Astrocyte of the cerebellum (primary cell): ENCODE measurements at places on chromosomes 5 and 9.

DNA sequence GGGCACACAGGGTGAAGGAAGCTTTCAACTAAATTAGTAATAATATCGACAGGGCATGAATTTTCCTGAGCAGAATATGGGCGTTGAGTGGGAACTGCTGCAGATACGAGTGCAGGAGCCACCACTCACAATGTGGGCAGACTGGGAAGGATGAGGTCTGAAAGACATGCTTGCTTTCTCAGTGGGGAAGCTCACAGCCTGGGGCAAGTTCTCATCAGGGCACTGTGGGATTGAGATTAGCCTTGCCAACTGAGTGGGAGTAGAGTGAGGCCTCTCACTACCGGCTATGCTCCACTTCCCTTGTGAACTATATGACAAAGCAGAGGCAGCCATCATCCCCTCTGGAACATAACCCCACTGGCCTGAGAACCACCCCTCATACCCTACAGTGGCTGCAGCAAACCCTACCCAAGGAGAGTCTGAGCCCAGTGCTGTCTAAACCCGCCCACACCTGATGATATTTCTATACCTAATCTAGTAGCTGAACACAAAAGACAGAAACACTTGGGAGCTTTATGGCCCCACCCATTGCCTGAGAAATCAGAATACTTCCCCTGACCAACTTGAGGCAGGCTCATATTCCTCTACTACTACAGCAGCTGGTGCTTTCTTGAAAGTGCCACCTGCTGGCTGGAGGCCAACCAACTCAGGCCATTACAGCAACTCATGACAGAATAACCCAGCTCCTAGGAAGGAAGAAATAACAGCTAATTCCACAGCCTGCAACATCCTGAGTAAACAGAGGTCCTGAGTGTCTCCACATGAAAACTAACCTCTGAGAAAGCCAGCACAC is 173.7 kb upstream of the SPEF2 start:
- no peak for DNase-seq

DNA sequence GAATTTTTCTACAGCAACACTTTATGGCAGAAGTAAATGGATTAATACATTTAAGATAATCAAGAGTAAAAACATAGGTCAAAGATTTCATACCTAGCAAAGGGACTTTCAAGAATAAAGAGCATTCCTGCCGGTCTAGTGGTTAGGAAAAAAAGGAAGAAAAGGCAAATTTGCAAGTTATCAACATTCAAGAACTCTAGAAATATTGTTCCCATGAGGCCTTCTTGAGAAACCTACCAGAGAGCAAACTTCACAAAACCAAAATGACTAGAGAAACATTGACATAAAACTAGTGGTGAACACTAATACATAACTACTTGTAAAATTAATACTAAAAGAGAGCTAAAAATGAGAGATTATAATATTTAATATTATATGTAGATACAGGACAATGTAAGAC is 320.2 kb upstream of the RGMB start:
- no peak for DNase-seq

DNA sequence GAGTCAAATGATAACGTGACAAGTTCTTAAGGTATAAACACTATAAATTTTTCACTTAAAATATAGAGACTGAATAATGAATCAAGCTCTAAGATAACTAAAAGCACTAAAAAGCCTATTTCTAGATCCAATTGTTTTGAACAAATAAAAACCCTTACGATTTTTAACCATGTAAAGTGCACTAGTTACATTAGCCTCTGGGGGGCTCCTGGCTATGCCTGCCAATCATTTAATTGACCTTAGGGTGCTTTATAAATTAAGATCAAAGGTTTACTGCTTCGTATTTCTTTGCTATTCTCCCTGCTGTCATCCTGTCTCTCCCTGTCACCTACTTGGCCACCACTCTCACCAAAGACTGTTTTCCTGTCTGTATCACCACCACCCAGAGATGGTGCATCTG is 133.4 kb downstream of the ESM1 start:
- DNase-seq: no peak

- DNase-seq: no peak
Measured at GRCh38 chr5:10337986-10338385, 15.5 kb upstream of the MARCHF6 start.

DNA sequence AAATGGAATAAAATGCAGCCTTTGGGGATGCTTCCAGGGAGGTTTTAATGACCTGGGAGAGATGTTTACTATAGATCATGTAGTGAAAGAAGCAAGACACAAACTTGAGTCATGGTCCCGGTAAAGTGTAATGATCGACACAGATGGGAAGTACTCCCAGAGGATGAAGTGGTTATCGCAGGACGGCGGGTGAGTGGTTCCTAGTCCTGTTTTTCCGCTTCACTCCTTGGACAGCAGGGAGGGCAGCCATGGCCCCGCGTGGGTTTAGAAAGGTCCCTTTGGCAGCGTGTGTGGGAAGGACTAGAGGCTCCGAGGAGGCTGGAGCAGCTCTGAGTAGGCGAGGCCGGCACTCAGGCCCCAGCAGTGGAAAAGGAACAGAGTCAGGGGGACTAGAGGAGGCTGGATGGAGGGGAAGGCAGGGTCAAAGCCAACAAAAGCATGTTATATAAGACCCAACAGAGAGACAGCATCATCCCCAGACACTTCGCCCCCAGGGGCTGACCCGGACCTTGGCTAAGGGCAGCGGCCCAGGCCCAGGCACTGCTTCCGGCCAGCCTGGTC is 49.2 kb upstream of the STXBP1 start:
- no peak for DNase-seq

DNA sequence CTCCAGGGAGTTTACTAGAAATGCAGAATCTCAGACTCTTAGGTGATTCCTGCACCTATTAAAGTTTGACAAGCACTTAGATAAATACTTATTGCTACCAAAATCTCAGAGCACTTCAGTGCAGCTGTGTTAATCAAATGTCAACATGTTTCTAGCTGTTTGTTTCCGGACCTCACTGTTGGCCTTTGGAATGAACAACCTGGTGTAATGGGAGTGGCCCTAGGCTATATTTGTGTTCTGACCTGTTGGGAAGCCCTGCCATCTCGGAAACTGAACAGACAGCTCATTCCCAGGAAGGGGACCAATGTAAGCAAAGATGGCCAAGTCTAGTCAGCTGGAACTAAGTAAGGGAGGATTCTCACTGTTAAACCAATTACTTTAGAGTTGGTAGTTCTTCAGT is 145.0 kb upstream of the SLC28A3 start:
- no peak for DNase-seq

DNA sequence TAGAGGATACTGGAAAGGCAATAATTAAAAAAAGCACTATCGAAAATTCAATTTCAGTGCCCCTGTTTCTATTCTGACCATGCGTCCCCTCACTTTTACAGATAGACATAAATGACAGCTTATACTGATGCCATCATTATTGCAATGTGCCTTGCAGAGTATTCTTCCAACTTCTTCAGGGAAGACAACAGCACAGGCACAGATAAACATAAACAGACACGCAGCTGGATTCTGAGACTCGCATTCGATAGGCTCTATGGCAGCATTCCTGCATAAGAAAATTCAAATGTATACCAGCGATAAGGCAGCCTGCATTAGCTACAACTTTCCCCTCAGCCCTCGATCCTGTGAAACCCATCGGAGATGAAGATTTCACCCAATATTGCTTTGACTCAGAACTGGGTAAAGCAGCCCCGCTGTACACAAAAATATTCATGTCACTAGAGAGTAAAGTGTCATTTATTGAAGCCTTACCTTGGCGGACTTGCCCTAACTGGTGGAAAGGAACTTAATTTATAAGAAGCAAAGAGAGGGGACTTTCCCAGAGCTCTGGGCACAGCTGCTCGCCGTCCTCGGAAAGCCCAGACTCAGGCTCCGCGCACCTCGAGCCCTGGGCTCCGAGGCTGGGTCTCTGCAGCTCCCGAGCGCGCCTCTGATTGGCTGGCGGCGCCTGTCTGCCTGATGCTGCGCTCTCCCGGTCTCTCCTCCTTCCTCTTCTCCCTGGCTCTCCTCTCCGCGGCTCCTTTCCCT is at the start of gene CDH18:
TSS of gene CDH18 (minus strand) at position 589 of the 750 bp plus-strand sequence. CDS start 149,214 bp downstream, outside the sequence.
- peak; percentile 13 for DNase-seq

DNA sequence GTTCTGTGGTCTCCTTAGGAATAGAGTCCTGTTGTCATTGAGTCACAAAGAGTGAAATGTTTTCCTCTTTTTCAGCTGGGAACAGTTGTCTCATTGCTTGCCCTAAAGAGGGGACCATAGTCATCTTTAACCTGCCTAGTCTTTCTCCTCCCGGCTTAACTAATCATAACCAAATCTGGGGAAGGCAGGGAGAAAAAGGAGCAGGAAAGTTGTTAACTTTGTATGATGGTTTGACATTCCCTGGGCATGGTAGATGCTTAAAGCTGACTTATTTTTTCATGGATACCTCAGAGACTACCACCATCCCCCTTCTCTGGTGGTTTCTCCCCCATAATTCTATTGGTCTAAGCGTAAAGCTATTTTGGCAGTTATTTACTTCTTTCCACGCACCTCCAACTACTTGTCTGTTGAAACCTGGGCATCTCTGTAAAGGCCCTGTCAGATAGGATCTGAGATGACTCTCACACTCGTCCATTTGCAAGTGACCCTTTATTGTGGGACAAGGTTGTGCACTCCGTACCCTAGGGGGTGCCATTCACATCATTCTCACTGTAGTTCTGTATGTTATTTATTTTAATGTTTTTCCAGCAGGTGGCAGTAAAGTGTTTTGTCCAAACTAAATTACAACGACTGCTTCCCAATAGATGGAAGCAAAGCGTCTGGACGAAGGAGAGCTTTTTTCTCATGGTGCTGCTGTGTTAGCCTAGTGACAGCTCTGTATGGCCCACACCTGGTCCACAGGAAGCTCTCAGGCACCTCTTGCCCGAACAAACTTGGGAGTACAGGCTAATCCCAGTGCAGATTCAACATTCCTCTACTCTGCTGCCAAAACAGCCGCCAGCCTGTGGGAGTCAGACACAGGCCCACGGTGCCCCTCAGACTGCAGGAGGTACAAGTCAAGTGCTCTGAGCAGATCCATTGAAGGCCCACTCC is 3.0 kb upstream of the FAM13B start:
- peak; percentile 81 for DNase-seq

DNA sequence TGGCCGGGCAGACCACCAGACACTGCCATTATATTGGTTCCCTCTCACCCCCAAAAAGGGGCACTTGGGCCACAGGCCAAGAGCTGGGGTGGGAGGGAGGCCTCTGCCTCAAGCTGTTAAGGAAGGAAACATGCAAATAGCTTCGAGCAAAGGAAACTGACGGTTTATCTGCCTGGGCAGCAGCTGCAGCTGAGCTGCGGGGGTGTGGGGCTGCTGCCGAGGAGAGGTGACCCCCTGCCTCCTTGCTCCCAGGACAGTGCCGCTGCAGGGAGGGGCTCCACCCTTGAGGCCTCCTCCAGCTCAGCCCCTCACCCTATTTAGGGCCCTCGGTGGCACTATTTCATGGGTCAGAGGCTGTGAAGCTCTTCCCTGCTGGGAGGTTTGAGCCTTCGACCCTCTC is 789 bp downstream of the DOK3 start:
- DNase-seq: no peak

GRCh38 chr9:124047251-124047672 is 35.7 kb downstream of the LHX2 start:
- DNase-seq: no peak

GRCh38 chr9:136707849-136708517 is 4.4 kb upstream of the DIPK1B start:
- no peak for DNase-seq

DNA sequence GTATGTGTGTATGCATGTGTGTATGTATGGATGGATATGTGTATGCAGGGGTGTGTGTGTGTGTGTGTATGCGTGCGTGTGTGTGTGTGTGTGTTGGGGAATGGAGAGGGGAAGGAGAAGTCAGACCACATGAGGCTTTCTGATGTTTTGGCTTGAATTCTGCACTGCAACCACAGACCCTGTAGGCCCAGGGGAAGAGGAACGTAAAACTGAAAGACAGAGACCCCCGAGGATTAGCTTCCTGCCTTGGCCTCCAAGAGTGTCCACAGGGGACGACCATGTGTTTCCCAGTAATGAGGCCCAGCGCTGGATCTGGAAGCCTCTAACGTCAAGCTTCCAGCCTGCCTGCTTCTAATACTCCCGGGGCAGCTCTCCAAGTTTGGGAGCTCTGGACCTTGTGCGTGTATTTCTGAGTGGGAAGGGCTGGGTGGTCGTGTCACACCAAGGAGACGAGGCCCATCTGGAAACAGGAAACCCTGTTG is 5.8 kb downstream of the DCANP1 start:
- no peak for DNase-seq

GRCh38 chr9:109083813-109084405 is 35.8 kb downstream of the TMEM245 start:
- DNase-seq: no peak

DNA sequence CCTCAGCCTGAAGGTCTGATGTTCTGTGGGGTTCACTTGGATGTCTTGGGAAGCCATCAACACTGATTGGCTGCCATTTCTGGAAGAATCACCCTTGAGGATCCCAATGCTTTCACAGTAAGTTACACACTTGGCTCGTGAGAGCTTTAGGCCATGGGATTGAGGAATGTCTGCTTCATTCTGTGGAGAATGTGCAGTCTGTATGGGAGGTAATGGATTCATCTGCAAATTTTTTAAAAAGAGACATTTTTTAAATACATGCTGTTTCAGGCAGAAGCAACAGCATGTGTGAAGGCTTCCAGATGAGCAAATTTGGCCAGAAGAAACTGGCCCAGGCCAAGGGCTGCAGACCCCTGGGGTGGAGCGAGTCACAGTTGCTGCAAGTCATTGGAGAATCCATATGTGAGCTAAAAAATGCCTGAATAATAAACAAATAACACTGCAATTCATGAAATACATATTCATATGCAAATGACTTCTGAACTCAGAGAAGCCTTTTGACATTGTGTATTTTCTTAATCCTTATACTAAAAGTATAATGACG is 146.3 kb upstream of the RASEF start:
- no peak for DNase-seq

- DNase-seq: no peak
Measured at GRCh38 chr5:167840527-167841130, 450.8 kb upstream of the WWC1 start.

DNA sequence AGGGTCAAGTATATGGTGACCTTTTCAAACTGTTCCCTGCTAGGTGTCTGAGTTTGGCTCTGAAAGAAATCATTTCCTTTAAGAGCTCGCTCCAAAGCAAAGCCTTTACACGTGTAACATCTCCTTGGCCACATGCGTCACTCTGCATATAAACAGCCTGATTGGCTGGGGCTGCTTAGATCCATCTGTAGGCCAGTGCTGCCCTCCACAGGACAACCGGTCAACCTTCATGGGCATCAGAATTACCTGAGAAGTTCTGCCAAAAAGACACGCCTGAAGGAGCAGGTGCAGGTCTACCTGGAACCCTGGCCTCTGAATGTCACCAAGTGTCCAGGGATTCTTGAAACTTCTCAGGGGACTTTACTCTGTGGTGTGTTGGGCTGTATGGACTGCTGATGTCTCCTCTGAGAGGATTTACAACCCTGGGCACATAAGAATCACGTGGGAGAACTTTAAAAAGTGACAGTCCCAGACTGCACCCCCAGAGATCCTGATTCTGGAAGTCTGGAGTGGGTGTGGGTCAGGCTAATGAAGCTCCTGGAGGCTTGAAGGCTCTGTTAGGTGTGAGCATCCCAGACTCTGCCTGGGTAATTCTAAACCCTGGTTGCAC is 497.6 kb downstream of the GADD45G start:
- DNase-seq: peak; percentile 78

- DNase-seq: no peak
Measured at GRCh38 chr5:38069360-38069759, 189.0 kb upstream of the EGFLAM start.
